Effector memory CD4-positive, alpha-beta T cell (primary cell): ENCODE measurements at places on chromosomes 2 and 18.
A peak's percentile ranks its signal among the peaks of the same experiment; 100 is the strongest.

DNA sequence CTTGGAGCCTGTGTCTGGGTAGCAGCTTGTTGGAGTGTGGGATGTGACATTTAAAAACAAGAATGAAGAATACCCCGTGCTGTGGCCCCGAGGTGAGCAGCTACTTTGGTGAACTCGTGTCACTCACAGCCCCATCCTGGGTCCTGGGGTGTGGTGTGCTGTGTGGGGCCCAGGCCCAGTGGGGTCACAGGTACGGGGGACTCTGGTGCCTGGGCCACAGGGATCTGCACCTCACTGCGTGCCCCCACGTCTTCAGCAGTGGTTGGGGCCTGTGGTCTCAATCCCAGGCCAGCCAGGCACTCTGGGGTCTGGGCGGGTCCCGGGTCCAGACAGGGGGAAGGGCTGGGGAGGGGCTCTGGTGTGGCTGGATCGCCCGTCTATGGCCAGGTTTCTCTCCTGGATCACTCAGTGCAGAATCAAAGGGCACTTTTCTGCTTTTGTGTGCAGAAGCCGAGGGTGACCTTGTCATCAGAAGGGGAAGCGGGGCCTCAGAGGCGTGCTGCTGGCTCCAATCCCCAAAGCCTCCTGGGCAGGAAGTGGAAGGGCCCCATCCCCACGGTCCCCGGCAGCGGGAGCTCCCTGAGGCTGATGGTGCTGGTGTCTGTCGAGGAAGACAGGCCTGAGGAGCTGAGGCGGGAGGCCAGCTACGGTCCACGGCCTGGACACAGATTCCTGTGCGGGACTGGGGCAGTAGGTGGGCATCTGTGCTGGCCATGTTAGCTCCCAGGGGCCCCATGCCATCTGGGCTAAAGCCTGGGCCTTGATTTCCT is 1.4 kb downstream of the GPR35 start:
- H3K4me3 ChIP-seq: no peak overlapping the region
- DNase-seq: no peak
- H3K36me3 ChIP-seq: no peaks in the 10 kb centered on the region

DNA sequence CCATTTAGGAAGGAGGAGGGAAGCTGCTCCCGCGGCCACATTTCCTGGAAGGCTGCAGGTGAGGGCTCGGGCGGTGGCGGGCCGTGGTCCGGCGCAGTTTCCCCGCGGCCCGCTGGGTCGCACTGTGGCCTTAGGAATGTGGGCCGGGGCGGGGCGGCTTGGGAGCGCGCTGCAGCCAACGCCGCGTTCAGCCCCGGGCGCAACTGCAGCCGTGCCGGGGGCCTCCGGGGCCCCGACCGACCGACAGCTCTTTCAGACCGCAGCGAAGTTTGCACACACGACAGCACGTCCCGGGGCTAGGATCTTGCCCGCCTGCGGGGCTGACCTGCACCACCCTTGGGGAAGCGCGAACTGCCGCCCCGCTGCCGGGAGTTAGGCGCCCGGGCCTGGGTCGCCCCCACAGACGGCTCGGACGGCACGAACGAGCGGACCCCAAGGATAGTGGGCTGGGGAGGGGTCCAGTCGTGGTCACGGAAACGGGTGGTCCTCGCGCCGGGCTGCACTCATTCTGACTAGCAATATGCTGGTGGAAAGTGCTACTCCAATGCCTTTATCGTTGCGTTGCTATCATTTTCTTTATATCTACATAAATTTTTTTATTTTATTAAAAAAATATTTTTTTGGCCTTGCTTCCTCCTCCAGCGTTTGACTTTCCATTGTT is 69.9 kb upstream of the DLX2 start:
- no peaks in the 10 kb centered on the region for H3K27me3 ChIP-seq
- DNase-seq: peak; percentile 24
- H3K4me3 ChIP-seq: peak overlapping the region; percentile 68
- H3K36me3 ChIP-seq: no peaks in the 10 kb centered on the region
- H3K27ac ChIP-seq: no peak overlapping the region

- H3K36me3 ChIP-seq: no peaks in the 10 kb centered on the region
- H3K4me3 ChIP-seq: no peak overlapping the region
- H3K27me3 ChIP-seq: peaks cover 2% of the 10 kb centered on the region
Measured at GRCh38 chr2:219325136-219325535, 7.4 kb downstream of the RESP18 start.

DNA sequence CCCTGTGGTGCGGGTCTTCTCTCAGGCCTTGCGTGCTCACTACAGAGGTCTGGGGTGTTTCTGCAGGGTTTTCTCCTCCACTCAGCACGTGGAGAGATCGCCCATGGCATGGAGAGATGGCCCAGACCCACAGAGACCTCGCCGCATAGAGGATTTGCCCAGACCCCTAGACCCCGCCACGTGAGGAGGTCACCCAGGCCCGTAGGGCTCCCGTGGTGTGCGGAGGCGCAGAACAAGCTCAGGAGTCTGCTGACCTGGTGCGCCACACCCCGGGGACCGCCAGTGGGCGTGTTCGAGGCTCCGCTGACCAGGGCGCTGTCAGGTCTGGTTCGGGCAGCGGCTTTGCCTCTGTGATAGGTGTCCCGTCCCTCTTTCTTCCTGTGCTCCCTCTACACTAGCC is 64.5 kb downstream of the ADI1 start:
- H3K4me1 ChIP-seq: no peaks in the 10 kb centered on the region
- no peaks in the 10 kb centered on the region for H3K27me3 ChIP-seq
- no peak for DNase-seq
- H3K4me3 ChIP-seq: no peak overlapping the region

- DNase-seq: no peak
- H3K27me3 ChIP-seq: no peaks in the 10 kb centered on the region
- no peaks in the 10 kb centered on the region for H3K36me3 ChIP-seq
- H3K4me1 ChIP-seq: no peaks in the 10 kb centered on the region
Measured at GRCh38 chr2:204665771-204666170, 120.5 kb downstream of the PARD3B start.

GRCh38 chr2:28726177-28726576 is 25.5 kb upstream of the PPP1CB start:
- no peak overlapping the region for H3K27ac ChIP-seq
- DNase-seq: no peak
- H3K27me3 ChIP-seq: no peaks in the 10 kb centered on the region
- H3K4me3 ChIP-seq: no peak overlapping the region
- no peaks in the 10 kb centered on the region for H3K4me1 ChIP-seq
- H3K36me3 ChIP-seq: no peaks in the 10 kb centered on the region
